ENCODE measurements at places on chromosomes 7 and 10.
A peak's percentile ranks its signal among the peaks of the same experiment; 100 is the strongest.

- DNase-seq: no peak
Observed at GRCh38 chr10:10855151-10855581, 162.5 kb upstream of the CELF2 start.

- no peak for DNase-seq
Observed at GRCh38 chr10:108662975-108663374, 1260.3 kb downstream of the XPNPEP1 start.

- no peak for DNase-seq
Observed at GRCh38 chr7:14047709-14048399, 58.4 kb upstream of the ETV1 start.

DNA sequence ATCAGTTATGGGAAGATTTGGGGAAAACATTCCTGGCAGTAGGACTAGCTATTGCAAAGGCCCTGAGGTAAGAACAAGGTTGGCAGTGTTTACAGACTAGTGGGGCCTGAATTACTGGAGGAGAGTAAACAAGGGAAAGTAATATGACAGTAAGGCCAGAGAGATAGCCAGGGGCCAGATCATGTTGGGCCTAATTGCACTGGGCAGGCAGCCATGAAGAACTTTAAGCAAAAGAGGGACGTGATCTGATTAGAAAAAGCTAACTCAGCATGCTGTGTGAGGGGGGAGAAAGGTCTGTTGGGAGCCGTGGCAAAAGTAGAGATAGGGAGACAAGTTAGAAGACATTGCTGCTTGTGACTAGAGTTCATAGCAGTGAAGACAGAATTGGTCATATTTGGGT lies 9.2 kb downstream of the NUP42 start:
- no peak for DNase-seq

DNA sequence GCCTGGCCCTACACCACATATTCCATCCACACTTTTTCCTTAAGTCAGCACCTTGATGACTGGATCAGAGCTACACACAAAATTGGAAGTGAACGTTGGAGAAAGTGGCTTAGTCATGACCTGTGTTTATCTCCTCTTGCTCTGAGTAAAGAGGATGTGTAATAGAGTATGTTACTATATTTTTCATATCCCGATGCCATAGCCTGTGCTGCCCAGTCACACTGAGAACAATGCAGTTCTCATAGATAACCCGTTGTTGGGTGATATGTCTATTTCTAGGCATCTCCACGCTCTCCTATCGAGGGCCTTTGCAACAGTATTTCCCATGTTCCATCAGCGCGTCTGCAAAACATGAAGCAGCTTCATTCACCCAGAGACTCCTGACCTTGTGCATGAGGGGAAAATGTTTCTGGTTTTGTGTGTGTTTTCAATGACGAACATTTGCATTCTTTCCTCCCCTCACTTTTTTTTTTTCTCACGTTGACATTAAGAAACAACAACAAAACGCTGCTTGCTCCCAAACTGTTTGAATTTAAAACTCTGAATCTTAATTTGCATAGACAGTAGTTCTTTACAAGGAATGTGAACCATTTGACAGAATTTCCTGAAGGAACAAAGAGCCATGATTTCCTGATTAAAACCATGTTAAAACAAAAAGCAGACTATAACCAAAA lies 43.4 kb downstream of the GRK5 start:
- DNase-seq: no peak

DNA sequence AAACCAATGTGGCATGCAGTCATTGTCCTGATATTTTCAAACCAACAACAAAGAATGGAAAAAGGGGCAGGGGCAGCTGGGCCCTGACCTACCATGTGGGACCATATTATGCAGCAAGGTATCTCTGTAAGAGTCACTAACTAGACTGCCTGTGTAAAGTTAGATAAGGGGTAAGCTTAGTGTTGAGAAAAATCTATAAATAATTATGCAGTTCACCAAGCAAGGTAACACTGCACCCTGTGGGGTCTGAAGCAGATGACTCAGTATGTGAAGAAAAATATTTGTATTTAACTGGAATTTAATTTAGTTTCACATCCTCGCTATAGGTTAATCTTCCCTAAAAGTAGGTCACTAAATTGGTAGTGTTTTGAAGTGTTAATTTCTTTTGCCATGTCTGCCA lies 99.3 kb downstream of the PPP1R3A start:
- no peak for DNase-seq

DNA sequence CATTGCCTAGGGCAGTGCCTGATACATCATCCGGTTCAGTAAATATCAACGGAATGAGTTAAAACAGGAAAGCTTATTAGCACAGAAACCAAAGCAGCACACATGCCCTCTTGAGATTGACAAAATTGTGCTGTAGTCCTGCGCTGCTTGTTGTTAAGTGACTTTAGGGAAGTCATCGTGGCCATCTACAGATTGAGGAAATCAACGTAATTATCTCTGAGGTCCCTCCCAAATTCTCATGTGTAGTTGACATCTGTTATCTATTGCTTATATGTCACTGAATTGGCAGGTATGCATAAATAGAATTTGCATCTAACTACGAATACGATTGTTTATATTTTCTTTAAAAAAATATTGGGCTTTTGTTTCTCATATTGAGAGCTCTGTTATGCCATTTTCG lies 3.5 kb upstream of the GNB2 start:
- no peak for DNase-seq

DNA sequence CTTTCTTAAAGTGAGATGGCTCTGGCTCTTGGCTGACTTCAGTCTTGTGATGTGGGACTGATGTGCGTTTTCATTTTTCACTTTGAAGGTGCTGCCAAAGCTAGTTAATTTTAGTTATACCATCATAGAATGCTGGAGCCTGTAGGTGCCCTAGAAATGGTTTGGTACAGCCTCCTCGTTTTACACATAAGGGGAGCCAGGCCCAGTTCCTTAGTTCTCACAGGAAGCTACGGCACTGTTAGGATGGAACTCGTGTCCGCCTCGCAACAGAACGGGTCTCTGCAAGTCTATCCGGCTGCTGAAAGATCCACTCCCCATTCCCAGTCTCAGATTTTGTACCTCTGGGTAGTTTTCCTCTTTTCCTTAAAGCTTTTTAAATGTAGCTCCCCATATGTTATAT lies 173.2 kb upstream of the PRPS1L1 start:
- DNase-seq: no peak

GRCh38 chr7:50335795-50336754 lies 31.6 kb downstream of the IKZF1 start:
- DNase-seq: peak; percentile 76

DNA sequence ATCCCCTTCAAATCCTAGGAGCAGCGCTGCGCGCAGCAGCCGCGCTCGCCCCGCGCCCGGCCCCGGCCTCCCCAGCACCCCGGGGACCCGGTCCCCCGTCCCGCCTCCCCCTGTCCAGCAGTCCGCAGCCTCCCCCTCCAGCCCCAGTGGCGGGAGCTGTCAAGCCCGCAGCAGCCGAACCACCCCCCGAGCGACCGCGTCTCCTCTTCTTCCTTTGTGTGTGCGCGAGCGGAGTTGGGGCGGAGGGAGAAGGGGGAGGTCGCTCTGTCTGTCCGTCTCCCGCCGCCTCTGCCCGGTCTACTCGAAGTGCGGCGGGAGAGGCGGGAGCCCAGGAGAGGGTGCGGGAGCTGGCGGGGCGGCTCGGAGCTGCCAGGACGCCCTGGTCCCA lies 375 bp upstream of the CHN2 start:
- no peak for DNase-seq

GRCh38 chr10:70191972-70192305 lies 21.6 kb upstream of the SAR1A start:
- DNase-seq: no peak

Measured in activated CD8-positive, alpha-beta memory T cell treated with anti-CD3 and anti-CD28 coated beads for 1 hour (primary cell).